Activated naive CD4-positive, alpha-beta T cell (primary cell): ENCODE measurements at places on chromosomes 3 and 15.

GRCh38 chr3:168094580-168094876, 1.2 kb downstream of the GOLIM4 start:
- no peak for DNase-seq

GRCh38 chr3:181906338-181906737, 194.6 kb downstream of the SOX2 start:
- no peak for DNase-seq

DNA sequence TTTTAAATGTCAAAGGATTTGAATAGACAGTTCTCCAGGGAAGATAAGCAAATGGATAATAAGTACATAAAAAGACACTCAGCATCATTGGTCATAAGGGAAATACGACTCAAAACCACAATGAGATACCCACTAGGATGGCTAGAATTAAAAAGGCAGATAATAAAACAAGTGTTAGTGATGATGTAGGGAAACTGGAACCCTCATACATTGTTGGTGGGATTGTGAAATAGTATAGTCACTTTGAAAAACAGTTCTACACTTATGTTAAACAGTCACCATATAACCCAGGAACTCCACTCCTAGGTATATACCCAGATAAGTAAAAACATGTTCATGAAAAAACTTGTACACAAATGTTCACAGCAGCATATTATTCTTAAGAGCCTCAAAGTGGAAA, 72.5 kb downstream of the GPR156 start:
- no peak for DNase-seq

GRCh38 chr3:129605203-129605921, 1.1 kb downstream of the PLXND1 start:
- DNase-seq, result peak; percentile 4

DNA sequence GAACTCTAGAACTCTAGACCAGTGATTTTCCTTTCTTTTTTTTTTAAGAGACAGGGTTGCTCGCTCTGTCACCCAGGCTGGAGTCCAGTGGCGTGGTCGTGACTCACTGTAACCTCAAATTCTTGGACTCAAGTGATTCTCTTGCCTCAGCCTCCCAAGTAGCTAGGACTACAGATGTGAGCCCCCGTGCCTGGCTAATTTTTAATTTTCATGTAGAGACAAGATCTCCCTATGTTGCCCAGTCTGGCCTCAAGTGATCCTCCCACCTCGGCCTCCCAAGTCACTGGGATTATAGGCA, 359.6 kb downstream of the SHQ1 start:
- DNase-seq, result no peak

DNA sequence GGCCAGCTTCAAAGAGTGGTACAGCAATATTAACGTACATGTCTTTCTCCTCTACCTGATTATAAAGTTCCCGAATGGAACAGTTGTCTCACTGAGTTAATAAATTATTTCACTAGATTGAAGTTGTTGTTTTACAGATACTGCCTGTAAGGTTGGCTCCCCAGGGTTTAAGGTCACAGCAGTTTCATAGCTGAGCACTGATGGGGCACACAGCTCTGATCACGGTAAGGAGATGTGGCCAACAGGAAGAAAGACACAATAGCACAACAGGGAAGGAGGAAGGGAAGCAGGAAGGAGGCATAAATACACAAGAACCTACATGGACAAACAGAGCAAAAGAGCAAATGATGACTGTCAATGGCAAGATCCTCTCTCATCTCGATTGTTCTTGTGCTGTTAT, 215.6 kb downstream of the WNT5A start:
- no peak for DNase-seq

DNA sequence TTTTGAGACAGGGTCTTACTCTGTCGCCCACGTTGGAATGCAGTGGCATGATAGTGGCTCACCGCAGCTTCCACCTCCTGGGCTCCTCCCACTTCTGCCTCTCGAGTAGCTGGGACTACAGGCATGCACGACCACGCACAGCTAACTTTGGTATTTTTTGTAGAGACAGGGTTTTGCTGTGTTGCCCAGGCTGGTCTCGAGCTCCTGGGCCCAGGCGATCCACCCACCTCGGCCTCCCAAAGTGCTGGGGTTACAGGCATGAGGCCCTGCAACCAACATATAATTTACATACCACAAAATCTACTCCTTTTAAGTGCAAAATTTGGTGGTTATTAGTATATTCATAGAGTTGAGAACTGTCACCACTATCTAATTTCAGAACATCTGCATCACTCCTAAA, 31.7 kb downstream of the CCDC14 start:
- no peak for DNase-seq
